ENCODE measurements at places on chromosomes 1 and 21.

DNA sequence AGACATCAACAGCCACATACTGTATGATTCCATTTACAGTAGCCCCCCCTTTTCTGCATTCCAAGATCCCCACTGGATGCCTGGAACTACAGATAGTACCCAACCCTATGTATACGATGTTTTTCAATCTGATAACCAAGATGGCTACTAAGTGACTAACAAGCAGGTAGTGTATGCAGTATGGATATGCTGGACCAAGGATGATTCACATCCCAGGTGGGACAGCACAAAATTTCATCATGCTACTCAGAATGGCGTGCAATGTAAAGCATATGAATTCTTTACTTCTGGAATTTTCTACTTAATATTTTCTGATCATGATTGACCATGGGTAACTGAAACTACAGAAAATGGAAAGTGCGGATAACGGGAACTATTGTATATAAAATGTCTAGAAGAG, 30.0 kb upstream of the MRPS6 start:
- DNase-seq, result no peak

- no peak for DNase-seq
Observed at GRCh38 chr1:111976332-111976731, 13.1 kb downstream of the KCND3 start.

DNA sequence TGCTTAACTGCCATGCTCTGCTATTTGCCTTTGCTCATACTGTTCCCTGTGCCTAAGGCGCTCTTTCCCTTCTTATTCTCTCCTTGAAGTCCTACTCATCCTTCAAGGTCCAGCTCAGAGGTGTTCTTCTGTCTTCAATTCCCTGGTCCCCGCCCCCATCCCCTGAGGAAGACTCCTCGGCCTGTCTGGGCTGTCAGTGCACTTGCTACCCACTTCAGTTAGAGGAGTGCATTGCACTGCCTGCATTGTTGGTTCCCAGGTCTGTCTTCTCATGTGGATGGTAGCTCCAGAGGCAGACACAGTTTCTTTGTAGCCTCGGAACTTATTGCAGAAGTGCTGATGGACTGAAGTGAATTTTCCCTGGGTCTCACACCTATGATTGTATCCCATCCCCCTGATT, 194.0 kb downstream of the C1orf94 start:
- no peak for DNase-seq

DNA sequence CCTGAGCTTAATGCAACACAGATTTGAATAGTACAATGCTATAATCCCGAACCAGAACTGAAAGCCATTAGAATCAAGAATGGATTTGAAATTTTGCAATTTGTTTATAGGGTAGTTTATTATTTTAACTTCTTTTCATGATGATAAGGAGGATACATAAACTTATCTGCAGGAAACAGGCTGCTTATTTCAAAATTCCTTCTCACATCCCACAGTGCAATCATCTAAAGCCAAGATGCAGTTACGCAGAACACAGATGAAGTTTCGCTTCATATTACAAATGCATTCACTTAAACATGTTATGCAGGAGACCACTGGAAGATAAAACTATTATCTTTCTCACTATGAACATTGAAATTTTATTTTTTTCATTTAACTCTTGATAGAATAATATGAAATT, 1019.6 kb downstream of the PLA2G4A start:
- no peak for DNase-seq

- DNase-seq, result no peak
Observed at GRCh38 chr21:43306391-43306790, 120.5 kb downstream of the SIK1 start.

GRCh38 chr1:41021526-41022308, at the start of gene SLFNL1:
Gene SLFNL1 (minus strand): TSS chr1:41021725. CDS start chr1:41020660, 1,065 bp downstream.
- DNase-seq, result no peak

GRCh38 chr1:70840260-70840953, 207.2 kb downstream of the PTGER3 start:
- no peak for DNase-seq

DNA sequence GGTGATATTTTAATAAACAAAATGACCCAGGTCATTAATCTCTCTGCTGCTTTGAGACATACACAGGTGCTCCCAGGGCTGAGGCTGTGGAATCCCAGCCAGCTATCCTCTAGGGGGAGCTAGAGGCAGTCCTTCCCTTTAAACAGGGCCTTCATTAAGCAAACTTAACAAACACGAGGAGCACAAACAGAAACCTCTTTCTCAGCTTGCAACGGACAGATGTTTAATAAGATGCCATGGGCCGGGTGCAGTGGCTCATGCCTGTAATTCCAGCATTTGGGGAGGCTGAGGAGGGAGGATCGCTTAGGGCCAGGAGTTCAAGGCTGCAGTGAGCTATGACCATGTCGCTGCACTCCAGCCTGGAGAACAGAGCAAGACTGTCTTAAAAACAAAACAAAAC, 106.7 kb downstream of the HIVEP3 start:
- DNase-seq, result no peak

DNA sequence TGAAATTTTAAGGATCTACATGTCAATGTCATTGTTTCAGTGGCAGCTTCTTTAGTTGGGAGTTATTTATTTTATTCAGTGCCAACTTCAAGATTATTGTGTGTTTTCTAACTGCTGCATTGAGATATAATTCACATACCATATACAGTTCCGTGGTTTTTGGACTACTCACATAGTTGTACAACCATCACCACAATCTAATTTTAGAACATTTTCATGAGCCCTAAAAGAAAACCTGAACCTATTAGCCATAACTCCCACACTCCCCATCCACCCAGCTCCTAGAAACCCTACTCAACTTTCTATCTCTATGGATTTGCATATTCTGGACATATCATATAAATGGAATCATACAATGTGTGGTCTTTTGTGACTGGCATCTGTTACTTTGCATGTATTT, 220.0 kb downstream of the LRRC40 start:
- DNase-seq, result no peak

GRCh38 chr1:118322331-118322730, 137.3 kb upstream of the SPAG17 start:
- no peak for DNase-seq

DNA sequence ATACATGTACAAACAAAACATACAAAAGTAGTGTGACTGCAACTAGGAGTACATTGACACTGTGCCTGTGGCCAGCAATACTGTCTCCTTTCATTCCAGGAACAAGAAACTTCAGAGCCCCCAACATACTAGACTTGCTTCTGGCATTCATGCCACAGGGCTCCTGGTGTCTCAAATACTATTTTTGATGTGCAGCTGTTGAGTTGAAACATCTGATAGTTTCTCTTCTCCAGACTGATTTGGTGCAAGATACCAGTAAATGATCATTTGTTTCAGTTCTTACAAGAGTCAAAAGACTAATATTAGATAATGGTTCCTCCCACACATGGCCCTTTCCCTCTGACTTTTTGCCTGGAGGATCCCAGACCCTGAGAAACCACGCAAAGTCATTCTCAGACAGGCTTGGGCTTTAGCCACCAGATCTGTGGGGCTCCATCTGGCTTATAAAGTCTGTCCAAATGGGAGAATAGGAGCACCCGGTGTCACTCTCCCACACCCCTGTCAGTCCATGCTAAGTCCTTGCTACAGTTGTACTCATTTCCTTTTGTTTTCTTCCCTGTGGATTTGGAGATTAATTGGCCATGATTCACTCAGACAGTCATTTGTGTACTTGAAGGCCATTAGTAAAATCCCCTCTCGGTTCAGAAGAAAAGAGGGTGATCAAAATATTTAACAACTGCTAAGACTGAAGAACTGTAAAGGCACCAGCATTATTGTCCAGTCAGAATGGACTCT, 163.5 kb upstream of the RUNX1 start:
- DNase-seq, result no peak

- no peak for DNase-seq
Observed at GRCh38 chr1:20339811-20340457, 49.3 kb downstream of the VWA5B1 start.

DNA sequence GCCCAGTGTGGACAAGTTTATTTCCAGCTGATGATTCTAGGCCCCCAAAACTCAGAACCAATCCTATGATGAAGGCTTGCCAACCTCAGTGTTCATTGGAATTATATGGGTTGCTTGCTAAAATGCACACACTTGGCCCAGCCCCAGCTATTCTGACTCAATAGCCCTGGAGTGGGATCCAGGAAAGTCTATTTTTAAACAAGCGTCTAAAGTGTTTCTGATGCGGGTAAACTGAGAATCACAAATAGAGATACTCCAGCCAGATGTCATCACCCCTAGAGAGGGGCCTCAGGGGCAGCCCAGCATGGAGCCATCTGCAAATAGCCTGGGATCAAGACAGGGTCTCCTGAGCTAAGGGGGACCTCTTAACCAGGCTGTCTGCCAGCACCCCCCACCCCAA, 46.0 kb downstream of the PKP1 start:
- no peak for DNase-seq

DNA sequence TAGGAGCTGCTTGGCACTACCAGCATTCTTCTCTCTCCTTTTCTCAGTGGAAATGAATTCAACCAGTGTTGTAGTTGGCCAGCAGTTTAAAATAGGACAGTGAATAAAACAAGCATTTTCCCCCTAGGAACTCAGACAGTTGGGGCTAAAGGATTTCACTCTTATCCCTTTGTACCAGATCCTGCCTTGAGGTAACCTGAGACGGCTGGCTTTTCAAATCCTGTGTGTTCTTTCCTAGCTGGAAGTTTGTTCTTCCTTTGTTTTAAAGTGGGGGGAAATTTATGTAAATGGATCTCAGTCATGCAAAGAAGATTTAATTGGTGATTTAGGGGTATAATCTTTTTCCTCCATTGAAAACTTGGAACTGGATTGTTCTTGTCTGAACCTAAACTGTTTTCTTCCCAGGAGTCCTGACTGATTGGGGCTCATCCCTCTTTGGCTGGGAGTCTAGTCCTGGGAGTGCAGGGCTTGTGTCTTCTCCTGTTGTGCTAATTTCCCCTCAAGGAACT, 23.3 kb downstream of the ZP4 start:
- DNase-seq, result no peak

- DNase-seq, result no peak
Observed at GRCh38 chr21:36004441-36004840, 55.9 kb downstream of the SETD4 start.

DNA sequence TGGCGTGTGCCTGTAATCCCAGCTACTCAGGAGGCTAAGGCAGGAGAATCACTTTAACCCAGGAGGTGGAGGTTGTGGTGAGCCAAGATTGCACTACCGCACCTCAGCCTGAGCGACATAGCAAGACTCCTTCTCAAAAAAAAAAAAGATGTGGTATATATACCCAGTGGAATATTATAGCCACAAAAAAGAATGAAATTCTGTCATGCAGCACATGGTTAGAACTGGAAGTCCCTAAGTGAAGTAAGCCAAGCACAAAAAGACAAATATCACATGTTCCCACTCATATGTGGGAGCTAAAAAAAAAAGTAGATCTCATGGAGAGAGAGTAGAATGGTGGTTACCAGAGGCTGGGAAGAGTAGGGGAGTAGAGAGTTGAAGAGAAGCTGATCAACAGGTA, 18.7 kb downstream of the PSMB4 start:
- DNase-seq, result no peak

- no peak for DNase-seq
Observed at GRCh38 chr1:29800522-29800956, 564.2 kb downstream of the PTPRU start.

DNA sequence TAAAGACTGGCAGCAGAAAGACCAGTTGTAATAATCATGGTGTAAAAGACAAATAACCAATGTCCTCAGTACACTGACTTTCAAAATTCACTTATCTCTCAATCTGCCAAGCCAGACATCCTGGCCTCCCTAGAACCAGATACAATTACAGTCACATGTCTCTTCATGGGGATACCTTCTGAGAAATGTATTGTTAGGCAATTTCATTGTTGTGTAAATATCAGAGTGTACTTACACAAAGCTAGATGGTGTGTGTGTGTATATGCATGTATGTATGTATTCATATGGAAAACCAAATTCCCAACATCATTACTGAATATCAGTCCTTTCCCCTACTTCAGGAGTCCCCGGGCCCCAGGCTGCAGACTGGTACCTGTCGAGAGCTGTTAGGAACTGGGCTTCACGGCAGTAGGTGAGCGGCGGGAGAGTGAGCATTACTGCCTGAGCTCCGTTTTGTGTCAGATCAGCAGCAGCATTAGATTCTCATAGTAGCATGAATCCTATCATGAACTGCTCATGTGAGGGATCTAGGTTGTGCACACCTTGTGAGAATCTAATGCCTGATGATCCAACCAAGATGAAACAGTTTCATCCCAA, 65.3 kb upstream of the ZNF326 start:
- no peak for DNase-seq

GRCh38 chr21:45547545-45547900, 5.3 kb upstream of the SLC19A1 start:
- DNase-seq, result no peak

DNA sequence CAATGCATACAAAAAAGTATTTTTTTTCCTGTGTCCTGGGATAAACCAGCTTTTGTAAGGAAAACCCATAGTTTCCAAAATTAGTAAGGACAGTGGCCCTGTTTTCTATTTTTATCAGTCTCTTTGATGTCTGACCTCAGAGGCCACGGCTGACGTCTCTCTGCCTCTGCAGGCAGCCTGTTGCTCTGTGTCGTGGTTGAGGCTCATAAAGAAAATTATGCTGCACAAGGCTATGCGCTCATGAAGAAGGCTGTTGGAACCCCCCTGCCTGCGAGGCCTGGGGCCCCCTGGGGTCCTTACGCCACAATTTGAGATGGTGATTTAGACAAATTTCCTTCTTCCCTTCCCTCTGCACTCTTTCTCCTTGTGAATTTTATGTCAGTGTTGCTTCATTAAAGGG, 48.9 kb downstream of the AGPAT3 start:
- no peak for DNase-seq

DNA sequence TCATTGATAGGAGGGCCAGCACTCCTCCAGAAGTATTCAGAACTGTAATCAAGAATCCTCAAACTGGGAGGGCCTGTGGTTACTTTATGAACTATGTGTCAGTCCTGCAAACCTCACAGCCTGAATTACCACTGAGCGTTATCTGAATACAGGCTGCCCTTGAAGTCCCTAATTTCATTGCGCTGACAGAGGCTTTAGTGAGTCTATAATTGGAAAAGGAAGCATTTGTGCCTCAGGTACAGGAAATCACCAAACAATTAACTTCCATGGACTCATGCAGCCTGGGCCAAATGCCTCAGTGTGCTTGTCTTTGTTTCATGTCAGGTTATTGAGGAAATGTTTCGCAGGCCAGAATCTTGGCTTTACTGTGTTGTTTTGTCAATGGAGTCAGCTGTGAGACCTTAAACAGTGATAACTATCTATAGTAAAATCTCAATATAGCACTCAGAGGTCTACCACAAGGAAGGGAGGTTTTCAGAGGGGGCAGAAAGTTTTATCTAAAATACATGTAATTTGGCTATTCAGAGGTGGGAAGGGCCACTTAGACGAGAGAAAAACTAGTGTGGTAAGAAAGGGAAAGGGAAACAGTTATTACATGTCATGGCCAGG, 32.9 kb upstream of the DOCK7 start:
- no peak for DNase-seq

- DNase-seq, result no peak
Observed at GRCh38 chr1:27220096-27220495, 14.3 kb upstream of the WDTC1 start.

GRCh38 chr1:226870026-226870400, 403 bp upstream of the PSEN2 start:
- no peak for DNase-seq

GRCh38 chr1:212677136-212677535, 22.5 kb downstream of the BATF3 start:
- no peak for DNase-seq

All from stimulated activated CD4-positive, alpha-beta T cell treated with anti-CD3 and anti-CD28 coated beads, Interleukin-15, amount 100 ng/mL, for 1 hour (primary cell).